ENCODE measurements at places on chromosomes 5 and 9.

GRCh38 chr9:121350993-121351561 lies 19.0 kb downstream of the STOM start:
- DNase-seq, result no peak

- no peak for DNase-seq
Observed at GRCh38 chr9:7094052-7094451, 336.3 kb downstream of the KDM4C start.

GRCh38 chr5:119370486-119370885 lies 14.7 kb downstream of the TNFAIP8 start:
- no peak for DNase-seq

DNA sequence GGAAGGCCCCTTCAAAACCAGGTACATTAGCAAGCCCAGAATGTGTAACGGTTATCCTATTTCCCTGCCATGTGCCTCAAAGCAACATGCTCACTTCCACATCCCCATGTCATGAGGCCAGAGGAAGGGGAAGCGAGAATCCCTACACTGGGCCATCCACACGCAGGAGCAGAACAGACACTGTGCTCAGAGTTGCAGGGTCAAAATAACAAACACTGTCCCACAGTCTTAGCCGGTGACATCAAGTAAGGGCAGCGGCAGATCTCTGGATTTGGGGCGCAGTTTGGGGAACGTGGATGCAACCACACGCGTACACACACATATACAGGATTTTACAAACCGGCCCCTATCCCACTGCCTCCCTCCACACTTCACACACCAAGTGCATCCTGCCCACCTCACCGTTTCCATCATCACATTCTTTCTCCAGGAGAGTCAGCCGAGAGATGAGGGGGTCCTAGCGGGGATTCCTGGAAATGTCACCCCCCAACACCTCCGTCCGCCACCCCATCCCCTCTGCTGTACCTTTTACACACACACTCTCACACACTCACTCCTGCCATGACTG lies 776 bp downstream of the APBA1 start:
- DNase-seq, result no peak

DNA sequence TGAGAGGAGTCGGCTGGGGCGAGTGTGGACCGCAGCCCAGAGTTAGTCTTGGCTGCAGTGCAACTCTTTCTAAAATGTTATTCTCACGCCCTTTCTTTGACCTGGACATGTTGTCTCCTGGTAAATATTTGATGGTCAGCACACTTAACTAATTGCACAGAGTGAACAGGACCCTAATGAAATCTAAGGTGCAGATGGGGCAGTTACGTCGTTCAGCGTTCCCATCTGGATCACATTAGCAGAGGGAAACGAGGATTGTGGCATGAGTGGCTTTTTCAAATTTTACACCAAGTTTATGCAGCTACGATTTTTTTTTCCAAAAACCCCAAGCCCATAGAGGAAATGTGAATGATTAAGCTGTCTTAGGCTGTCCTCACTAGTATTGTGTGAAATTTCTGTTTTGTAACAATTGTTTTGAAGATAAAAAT lies 483 bp downstream of the C9orf85 start:
- no peak for DNase-seq

- DNase-seq, result no peak
Observed at GRCh38 chr5:128498844-128499455, 39.1 kb downstream of the FBN2 start.

DNA sequence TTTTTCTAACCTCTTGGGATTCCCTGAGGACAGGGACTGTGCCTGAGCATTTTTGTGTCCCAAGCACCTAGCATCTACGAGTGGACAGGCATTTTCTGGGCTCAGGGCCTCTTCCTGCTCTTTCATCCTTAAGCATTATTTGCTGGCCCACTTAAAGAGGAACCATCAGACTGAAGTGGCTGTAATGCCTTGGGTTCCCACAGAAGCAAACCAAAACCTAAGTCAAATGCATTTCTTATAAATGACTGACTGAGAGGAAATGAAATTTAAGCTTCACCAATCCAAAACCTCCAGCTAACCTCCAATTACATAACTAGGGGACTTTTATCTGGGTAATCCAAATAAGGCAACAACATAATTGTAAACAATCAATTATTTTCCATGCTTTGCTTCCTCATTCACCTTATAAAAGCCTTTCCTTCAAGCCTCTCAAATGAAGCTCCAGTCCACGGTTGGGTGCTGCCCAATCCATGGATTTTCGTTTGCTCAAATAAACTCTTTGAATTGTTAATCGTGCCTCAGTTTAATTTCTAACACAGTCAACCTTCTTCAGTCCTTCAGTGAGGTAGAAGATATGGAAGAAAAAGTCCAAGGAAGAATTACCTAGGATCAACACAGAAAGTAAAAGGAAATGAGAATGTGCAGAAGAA lies 25.3 kb upstream of the SLC31A2 start:
- DNase-seq, result no peak

GRCh38 chr9:76624391-76625048 lies 139.7 kb upstream of the PCA3 start:
- no peak for DNase-seq

DNA sequence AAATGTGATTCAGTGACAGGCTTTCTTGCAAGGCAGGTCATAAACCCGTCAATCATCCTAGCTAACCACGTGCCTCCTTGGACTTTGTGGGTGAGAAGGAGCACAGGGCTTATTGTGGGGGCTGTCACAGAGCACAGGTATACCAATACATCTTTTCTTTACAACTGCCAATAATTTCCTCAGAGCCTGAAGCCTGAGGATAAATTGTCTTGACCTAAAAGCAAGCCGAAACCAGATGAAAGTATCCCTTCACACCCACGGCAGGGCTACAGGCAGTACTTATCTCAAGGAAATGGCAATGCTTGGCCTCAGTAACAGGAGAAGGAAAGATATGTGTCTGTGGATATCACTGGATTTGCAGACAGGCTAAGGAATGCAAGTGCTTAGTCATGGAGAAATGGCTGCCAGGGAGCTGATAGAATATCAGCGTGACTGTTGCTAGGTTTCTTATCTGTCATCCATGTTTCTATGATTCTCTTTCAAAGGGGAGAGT lies 90.3 kb upstream of the ZNF366 start:
- no peak for DNase-seq

- DNase-seq, result no peak
Observed at GRCh38 chr5:33417632-33418031, 23.1 kb upstream of the TARS1 start.

DNA sequence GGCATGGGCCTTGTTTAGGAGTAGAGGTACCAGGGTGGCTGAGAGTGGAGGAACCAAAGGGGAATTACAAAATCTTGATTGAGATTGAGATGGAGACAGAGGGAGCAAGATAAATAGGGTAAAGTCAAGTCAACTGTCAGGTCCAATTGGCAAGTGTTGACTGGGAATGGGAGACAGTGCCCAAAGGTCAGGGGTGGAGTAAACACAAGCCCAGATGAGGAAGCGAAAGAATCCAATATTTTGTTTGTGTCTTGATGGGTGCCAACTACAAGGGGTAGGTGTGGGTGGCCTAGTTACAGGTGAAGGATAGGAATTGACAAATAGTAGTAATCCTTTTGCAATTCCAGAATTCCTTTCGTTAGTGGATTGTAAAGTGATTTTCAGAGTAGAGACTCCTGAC lies 75.1 kb upstream of the AGXT2 start:
- no peak for DNase-seq

All from SW 1271 (cell line).